ENCODE measurements at places on chromosomes 6 and 20.
A peak's percentile ranks its signal among the peaks of the same experiment; 100 is the strongest.

GRCh38 chr20:10651227-10651990 is 22.4 kb downstream of the JAG1 start:
- DNase-seq = no peak

DNA sequence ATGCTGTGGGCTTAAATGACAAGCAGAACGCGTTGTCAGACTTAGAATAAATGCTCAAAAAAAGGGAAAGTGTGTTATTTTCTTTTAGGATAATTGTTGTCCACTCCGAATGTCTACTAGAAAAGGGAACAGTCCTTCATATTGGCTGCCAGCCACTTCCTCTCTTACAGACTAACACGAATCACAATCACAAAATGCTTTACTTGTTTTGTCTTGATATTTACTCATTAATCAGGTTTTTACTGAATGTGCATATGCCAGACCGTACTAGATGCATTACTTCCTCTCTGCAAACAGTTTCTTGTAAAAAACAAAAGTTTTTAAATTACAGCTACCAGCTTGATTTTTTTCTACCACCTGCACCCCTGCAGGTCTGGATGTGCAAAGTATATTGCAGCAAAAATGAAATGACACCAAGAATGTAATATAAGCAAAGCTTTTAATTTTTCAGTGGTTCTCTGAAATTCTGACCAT is 821 bp downstream of the DHX35 start:
- DNase-seq = no peak

DNA sequence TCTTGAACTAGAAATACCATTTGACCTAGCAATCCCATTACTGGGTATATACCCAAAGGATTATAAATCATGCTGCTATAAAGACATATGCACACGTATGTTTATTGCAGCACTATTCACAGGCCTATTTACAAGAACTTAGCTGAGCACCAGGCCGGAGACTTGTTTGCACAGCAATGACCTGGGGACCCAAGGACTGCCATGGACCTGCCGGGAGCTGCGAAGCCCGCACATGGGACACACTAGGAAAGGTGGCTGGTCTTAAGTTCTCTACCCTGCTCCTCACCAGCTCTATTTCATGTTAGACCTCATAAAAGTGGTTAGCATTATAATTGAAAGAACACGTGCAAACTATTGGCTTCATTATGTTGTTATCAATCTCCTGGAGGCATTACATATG is 70.4 kb upstream of the CST7 start:
- no peak for DNase-seq

GRCh38 chr20:9070304-9070703 is 1.4 kb downstream of the PLCB4 start:
- DNase-seq = no peak

GRCh38 chr6:19320111-19320581 is 517.0 kb upstream of the ID4 start:
- DNase-seq = no peak

DNA sequence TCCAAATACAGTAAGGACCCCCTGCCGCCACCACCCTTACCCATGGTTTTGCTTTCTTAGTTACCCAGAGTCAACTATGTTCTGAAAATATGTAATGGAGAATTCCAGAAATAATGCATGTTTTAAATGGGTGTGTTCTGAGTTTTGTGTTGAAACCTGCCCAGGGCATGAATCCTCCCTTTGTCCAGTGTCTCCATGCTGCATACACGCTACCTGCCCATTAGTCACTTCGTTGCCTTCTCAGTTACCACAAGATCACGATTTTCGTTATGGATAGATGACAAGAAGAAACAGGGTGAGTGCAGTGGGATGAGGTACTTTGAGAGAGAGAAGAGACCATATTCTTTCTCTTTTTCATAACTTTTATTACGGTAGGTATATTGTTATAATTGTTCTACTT is 10.6 kb downstream of the FARS2 start:
- DNase-seq = no peak

DNA sequence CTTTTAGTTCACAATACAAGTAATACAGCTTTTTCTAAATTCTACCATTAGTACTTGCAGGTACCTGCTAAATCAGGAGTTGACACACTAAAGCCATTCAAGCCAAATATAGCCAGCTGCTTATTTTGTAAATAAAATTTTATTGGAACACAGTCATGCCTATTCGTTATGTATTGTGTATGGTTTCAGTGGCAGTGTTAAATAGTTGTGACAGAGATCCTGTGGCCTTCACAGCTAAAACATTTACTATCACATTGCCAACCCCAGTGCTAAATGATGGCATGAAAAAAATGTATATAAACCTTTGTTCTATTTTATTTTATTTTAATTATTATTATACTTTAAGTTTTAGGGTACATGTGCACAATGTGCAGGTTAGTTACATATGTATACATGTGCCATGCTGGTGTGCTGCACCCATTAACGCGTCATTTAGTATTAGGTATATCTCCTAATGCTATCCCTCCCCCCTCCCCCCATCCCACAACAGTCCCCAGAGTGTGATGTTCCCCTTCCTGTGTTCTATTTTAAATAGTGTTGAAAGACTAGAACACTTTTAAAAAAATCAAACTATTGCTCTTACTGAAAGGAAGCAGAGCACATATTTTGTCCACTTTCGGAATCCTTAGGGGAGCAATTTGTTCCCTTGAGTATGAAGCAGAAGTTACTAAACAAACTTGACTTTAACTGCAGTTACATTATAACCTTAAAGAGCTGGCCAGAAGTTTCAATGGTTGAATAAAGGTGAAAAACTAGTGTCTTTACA is 115.7 kb downstream of the PRIM2 start:
- no peak for DNase-seq

DNA sequence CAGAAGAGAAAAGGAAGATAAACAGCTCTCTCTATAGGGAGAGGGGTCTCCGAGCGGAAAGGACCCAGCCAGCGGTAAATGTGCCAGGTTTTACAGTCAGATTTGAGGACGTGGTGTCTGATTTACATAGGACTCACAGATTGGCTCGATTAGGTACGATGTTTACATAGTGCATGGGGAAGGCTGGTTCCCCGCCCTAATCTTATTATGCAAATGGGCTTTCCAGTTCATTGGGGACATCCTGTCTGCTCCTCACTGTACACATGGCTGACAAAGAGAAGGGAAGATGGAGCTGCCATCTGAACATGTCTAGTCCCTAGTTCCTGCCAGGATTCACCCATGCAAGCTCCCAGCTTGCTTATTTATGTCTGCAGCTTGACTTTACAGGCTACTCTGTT is 119.9 kb downstream of the RNF144B start:
- DNase-seq = no peak

DNA sequence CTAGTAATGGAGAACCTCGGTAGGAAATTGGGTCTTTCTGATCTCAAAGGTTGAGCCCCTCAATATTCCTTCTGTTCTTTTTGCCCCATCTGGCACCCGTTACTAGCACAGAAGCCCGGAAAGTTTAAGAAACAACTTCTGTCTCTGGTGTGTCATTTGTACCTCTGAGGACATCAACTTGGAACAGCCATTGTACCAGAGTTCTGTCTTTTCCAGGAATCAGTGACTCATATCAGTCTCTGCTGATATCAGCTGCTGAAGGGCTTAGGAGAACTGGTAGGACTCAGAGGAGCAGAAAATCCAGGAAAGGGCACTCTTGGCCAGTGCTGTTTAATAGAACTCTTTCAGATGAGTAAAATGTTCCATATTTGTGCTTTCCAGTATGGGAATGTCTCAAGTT is 78.3 kb upstream of the CHD6 start:
- DNase-seq = no peak

DNA sequence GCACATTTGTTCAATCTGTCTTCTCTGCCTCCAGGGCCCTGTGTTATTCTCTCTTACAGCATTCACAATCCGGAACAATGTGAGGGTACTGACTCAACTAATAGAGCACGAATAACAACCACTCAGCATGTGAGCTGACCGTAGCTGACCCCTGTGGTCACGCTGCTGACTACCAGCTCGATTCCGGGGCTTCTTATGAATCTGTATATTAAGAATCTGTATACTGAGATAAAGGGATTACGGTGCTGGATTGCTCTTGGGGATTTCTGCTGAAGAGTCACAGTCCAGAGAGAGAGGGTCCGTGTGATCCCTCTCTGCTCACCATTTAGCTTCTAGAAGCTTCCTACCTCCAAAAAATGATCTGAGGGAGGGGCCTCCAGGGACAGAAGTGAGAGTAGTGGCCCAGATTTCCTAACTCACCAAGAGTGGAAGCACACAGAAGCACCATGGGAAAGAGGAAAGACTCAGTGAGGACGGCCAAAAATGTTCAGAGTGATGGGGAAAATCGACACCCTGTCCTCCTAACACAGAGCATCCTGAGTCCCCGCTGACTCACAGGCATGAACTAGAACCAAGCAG is 156.2 kb downstream of the THBS2 start:
- DNase-seq = no peak

GRCh38 chr6:107957909-107958688 is at the start of gene SEC63:
Gene SEC63, minus strand, starts transcription at chr6:107958208. Its CDS starts 199 bp downstream, at chr6:107958009.
- DNase-seq = peak; percentile 93

GRCh38 chr6:28117386-28118050 is 6.9 kb upstream of the ZSCAN16 start:
- DNase-seq = no peak

- DNase-seq = no peak
Measured at GRCh38 chr20:36861625-36861874, 14.4 kb upstream of the TLDC2 start.

DNA sequence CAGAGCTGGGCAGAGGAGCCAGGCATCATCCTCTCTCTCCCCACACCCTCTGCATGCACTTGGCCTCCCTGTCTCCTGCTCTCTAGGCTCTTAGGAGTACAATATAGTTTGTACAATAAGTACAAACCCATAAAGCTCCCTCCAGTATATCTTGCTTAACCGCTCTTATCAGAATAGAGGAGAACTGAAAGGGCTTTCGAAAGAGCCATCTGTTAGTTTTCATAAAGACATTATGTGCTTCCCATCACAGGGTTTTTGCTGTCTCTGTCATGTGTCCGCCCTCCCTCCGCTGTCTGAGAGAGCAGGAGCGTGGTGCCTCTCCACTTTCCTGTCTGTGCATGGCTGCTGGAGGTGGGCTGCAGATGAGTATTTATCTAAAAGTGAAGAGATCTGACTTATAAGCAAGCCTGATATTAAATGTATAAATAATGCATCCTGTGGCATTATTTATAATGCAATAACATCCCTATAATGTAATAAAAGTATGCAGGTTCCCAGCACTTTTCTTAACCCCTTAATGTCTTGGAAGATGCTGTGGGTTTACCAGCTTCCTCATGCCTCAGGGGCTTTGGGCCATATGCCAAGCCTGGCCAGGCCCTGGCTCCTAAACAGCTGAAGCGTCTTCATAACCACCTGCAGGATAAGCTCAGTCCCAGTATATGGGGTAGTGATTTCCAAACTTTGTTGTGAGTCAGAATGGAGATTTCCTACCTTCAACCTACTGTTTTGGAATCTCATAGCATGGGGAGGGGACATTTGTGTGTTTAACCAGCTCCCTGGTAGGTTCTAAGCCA is 297.1 kb downstream of the DHX35 start:
- no peak for DNase-seq

GRCh38 chr20:57718490-57719009 is 8.7 kb upstream of the PMEPA1 start:
- peak; percentile 98 for DNase-seq

- DNase-seq = no peak
Measured at GRCh38 chr20:5945963-5946362, 4.4 kb downstream of the TRMT6 start.

- no peak for DNase-seq
Measured at GRCh38 chr6:104955491-104955890, 1.4 kb upstream of the LIN28B start.

- no peak for DNase-seq
Measured at GRCh38 chr20:45469336-45470261, at the start of gene WFDC2. Gene WFDC2, plus strand, starts transcription at chr20:45469753. Its CDS starts 29 bp downstream, at chr20:45469782.

GRCh38 chr20:37337208-37337991 is 8.5 kb upstream of the SRC start:
- DNase-seq = no peak
